ENCODE measurements at places on chromosomes 1 and 21.

GRCh38 chr1:239677362-239677761 is 291.0 kb downstream of the CHRM3 start:
- DNase-seq = no peak

- no peak for DNase-seq
Observed at GRCh38 chr1:164982545-164982944, 374.0 kb downstream of the LMX1A start.

- DNase-seq = no peak
Observed at GRCh38 chr1:59952065-59952464, 25.5 kb upstream of the CYP2J2 start.

DNA sequence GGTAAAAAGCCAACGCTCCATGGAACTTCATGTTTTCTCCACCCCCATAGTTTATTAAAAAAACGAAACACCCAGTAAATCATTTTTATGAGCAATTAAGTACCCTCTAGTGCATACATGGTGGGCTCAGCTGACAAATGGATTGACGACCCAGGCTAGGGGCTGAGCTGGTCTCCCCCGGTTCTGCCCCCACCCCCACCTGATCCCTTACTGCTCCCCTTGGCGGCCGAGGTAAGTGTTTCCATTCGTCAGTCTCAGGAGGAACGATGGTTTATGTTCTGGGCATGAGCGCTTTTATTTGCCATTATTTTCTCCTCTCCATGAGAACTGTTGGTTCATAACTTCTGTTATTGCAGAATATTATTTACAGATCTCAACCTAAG is 233.9 kb upstream of the C1orf174 start:
- peak; percentile 23 for DNase-seq

- peak; percentile 64 for DNase-seq
Observed at GRCh38 chr21:45972353-45972715, 9.2 kb upstream of the COL6A1 start.

GRCh38 chr1:231679109-231679508 is 52.5 kb downstream of the DISC1 start:
- DNase-seq = no peak

GRCh38 chr1:223827193-223827663 is 18.5 kb downstream of the TP53BP2 start:
- DNase-seq = no peak

DNA sequence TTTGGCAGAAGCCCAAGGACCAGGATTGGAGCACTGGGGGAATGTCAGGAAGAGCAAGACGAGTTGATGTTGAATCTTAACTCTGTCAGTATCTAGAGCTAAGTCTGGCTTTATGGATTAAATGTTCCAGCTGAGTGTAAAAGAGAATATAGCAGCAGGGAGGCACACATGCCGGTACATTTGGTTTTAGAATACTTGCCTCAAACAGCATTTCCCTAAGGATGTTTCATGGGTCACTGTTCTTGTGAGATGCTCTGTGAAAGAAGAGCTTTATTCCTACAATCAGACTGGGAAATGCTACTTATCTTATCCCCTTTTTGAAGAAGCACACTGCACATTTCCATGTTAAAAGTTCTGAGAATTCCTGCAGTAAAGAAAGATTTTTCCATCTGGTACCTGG is 440.3 kb upstream of the B3GALT2 start:
- no peak for DNase-seq

DNA sequence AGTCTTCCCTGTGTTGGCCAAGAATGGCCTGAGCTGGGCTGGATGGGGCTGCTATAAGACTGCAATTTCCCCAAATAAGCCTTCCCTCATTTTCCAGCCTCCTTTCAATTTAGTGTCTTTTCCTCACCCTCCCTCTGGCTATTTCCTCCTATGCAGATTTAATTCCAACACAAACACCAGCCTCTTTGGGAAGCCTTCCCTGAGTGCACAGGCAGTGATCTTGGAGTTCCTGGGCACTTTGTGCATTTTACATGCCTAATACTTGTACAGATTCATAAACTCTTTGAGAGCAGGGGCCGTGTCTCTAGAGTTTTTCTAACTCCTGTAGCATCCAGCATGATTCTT is 91.1 kb upstream of the TLR5 start:
- DNase-seq = no peak

Measured in kidney (tissue), 22 donors.